ENCODE measurements at places on chromosomes 3 and 15.

DNA sequence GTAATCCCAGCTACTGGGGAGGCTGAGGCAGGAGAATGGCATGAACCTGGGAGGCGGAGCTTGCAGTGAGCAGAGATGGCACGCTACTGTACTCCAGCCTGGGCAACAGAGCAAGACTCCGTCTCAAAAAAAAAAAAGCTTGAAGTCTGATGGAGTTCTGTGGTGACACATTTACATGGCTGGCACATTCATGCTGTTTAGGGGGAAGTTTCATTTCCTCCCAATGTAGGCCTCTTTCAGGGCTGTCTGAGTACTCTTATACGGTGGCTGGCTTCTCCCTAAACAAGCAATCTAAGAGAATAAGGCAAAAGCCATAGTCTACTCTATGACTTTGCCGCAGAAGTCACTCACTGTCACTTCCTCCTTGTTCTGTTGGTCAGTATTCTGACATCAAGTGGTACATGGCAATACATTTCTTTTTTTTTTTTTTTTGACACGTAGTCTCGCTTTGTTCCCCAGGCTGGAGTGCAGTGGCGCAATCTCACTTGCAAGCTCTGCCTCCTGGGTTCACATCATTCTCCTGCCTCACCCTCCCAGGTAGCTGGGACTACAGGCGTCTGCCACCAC lies 41.2 kb downstream of the OIP5 start:
- DNase-seq = peak; percentile 44

DNA sequence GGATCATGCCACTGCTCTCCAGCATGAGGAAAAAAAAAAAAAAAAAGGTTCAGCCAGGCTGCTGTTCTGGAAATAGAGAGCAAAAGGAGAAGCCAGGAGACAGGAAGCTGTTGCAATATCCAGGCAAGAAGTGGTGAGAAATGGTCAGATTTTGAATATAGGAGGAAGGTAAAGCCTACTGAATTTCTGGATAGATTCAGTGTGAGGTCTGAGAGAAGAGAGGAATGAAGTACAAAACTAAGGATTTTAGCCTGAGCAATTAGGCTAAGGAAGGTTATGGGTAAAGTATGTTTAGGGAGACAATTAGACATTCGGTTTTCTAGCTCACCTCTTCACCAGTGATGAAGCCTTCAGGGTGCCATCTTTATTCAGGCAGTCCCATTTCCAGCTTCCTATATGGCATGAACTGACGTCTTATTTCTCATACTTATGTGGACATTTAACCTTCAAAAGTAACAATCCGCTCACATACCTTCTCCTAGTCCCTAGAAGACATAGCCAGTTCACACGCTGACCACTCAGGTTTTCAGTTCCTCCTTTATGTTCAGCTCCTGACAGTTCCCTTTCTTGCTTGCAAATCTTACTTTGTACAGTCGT lies 57.2 kb downstream of the KIF9 start:
- DNase-seq = peak; percentile 2

DNA sequence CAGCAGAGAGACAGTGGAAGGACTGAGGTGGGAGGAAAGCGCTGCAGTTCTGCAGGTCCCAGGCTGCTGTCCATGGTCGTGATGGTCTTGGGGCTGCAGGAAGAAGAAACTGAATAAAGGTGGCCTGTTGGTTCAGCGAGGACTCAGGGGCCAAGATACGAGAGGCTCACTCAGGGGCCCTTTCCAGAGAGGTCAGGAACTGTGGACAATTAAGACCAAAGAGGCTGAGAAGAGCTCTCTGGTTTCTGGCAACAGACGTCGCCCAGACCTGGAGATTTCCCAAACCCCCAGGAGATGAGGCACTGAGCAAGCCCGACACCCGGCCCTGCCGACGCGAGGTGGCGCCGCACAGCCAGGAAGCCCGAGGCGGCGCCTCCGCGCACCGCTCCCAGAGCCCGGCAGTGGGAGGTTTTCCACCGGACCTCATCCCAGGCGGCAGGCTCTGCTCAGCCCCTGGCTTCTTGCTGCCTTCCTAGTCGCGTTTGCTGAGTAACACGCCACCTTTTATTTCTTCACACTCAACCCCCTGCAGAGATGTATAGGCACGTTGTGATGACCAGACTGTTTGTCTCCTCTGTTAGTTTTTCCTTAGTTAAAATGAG lies 56.4 kb upstream of the ARRDC4 start:
- no peak for DNase-seq

DNA sequence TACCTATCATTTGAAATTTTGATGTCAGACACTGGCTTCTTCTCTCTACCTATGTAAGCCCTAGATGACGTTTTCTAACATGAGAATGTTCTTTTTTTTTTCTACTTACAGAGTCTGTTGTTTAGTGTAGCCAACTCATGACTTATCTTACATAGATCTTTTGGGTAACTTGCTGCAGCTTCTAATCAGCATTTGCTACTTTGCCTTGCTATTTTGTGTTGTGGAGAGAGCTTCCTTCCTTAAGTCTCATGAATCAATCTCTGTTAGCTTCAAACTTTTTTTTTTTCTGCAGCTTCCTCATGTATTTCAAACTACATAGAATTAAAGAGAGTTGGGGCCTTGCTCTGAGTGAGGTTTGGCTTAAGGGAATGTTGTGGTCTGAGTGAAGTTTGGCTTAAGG lies 568.7 kb upstream of the BCHE start:
- no peak for DNase-seq

GRCh38 chr15:101203029-101203573 lies 48.7 kb downstream of the CHSY1 start:
- DNase-seq = no peak

DNA sequence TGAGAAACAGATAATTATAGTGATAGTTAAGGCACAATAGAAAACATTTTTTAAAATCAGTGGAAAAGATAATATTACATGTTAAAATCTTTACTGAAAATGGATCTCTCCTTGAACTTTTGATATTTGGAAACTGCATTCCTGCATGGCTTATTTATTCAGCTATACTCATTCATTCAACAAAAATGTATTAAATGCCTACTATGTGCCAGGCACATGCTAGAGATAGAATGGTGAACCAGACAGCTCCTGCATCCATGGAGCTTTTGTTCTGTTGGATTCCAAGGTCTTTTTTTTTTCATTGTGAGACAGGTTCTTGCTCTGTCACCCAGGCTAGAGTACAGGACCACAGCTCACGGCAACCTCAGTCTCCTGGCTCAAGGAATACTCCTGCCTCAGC lies 4.5 kb downstream of the PXK start:
- no peak for DNase-seq

- DNase-seq = no peak
Observed at GRCh38 chr15:68894208-68894607, 36.1 kb upstream of the SPESP1 start.

- no peak for DNase-seq
Observed at GRCh38 chr3:138349926-138350665, 1.7 kb downstream of the MRAS start.

DNA sequence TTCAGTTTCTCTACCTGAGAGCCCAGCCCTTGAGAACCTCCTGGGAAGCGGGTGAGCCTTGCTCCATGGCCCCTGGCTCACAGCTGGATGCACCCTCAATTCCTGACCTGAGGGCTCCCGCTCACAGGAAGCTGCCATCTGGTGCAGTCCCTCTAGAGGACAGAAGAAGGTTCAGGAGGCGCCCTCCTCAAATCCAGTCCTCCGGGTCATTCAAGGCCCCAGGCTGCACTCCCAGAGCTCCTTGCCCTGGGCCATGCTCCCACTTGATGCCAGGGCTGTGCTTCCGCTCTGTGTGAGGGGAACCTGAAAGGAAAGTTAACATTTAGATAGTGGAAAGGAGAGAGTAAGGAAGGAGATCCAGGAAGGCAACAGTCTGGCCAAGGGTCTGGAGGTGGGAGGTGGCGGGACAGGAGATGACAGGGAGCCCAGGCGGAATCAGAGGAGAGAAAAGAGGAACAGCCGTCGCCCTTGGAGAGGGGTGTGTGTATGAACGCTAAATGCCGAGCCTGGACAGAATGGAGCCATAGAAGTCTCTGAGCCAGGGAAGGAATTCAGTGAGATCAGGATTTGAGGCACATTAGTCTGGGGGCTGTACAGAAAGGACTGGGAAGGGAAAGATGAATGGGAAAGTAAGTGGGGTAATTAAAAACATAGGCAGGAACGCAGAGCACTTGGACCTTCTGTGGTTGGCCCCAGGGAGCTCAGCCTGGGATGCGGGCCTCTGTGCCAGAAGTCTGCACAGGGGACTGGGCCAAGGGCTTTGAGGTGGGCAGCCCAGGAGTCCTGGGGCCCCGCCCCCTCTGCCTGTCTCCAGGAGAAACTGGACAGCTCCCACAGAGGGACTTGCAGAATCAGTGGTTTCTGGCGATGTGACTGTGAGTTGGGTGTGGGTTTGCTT lies 26.1 kb downstream of the TBC1D21 start:
- no peak for DNase-seq

DNA sequence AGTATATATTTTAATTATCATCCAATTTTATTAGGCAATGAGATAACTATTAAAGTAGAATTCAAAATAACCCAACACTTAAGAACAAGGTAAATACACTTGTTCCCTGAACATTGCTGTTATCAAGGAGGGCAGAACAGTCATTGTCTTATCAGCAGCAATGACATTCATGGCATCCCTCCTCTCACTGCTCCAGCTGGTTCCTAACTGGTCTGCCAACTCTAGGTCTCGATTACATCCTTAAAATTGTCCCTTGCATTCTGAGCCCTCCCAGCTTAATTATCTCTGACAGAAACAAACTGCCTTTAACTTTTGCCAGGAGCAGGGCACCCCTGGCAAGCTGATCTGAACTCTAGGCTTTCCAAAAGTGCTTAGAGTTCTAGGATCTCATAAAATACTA lies 14.0 kb upstream of the DYNC1LI1 start:
- DNase-seq = no peak

- DNase-seq = no peak
Observed at GRCh38 chr3:55765398-55765797, 278.3 kb upstream of the WNT5A start.

GRCh38 chr15:60679256-60679655 lies 200.3 kb upstream of the ICE2 start:
- no peak for DNase-seq

DNA sequence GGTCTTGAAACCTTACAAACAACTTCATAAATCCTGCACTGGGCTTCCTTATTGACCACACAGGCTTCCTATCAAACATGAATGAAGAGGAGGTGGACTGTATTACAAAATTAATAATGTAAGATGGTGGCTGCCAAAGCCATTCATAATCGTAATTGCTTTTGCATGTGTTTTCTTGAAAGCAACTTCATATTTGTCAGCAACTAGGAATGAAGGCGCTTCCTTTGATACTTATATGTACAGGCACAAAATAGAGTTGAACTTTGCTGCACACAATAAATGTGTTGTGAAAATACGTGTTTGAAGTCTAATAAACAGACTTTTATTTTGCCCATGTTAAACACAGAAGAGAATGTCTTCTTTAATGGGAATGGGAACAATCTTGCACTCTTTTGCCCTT lies 72.1 kb upstream of the OXTR start:
- no peak for DNase-seq

DNA sequence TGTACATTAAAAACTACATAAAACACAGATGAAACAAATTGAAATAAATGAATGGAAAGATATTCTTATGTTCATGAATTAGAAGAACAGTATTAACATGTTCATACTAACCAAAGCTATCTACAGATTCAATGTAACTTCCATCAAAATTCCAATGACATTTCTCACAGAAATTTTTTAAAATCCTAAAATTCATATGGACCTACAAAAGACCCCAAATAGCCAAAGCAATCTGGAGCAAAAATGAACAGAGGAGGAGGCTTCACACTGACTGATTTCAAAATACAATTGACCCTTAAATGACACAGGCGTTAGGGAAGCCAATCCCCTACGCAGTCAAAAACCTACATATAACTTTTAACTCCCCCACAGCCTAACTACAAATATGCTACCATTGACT lies 39.4 kb downstream of the KPNA1 start:
- DNase-seq = no peak

GRCh38 chr3:157443905-157444796 lies 7.5 kb downstream of the PTX3 start:
- DNase-seq = no peak

DNA sequence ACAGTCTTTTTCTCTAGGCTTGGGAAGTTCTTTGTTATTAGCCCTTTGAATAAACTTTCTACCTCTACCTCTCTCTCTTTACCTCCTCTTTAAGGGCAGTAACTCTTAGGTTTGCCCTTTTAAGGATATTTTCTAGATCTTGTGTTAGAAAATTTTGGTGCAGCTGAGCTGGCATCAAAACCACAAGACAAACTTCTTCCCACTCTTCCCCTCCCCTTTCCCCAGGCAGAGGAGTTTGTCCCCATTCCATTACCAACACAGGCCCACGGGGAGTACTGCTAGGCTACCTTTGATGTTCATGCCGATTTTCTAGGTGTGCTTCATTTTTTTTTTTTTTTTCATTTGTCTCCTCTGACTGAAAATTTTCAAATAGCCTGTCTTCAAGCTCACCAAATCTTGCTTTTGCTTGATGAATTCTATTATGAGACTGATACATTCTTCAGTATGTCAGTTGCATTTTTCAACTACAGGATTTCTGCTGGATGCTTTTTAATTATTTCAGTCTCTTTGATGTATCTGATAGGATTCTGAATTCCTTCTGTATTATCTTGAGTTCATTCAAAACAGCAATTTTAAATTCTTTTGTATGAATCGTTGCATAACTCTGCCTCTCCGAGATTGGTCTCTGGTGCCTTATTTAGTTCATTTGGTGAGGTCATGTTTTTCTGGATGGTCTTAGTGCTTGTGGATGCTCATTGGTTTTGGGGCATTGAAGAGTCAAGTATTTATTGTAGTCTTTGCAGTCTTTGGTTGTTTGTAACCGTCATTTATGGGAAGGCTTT lies 112.0 kb downstream of the UBE2E2 start:
- no peak for DNase-seq

GRCh38 chr3:188243124-188243795 lies 89.3 kb downstream of the LPP start:
- no peak for DNase-seq

- DNase-seq = peak; percentile 15
Observed at GRCh38 chr3:52892625-52893311, 4.6 kb downstream of the STIMATE start.

- no peak for DNase-seq
Observed at GRCh38 chr15:51180011-51180410, 85.3 kb upstream of the TNFAIP8L3 start.

GRCh38 chr3:175598740-175599139 lies 739.6 kb downstream of the NAALADL2 start:
- DNase-seq = no peak

- DNase-seq = no peak
Observed at GRCh38 chr3:58565621-58566397, 11.4 kb downstream of the FAM107A start.

- DNase-seq = peak; percentile 91
Observed at GRCh38 chr3:16319307-16319706, 54.3 kb downstream of the OXNAD1 start.

GRCh38 chr3:14278265-14278798 lies 99.7 kb downstream of the LSM3 start:
- DNase-seq = no peak

DNA sequence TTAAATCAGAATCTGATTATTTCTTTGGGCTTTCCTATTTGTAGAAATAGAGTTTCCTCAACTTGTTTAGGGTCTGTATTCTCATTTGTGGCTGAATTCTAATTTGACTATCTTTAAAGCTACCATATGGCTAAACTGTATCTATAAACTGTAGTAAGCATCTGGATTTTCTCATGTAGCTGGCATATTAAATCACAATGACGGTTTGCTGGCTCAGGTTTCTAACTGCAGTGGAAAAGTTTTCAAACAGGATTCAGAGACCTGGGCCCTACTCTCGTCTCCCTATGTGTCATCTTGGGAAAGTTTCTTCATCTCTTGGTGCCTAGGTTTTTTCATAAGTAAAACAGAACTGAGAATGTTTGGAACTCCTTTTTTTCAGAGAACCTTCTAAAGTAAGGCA lies 68.3 kb downstream of the GALK2 start:
- DNase-seq = no peak

Measured in CD4-positive, alpha-beta T cell (primary cell).